ENCODE measurements at places on chromosomes 5 and 9.

GRCh38 chr5:156473269-156473908 is 146.4 kb downstream of the SGCD start:
- DNase-seq: no peak

- no peak for DNase-seq
Measured at GRCh38 chr9:3977614-3978112, 322.2 kb downstream of the GLIS3 start.

- no peak for DNase-seq
Measured at GRCh38 chr5:113760486-113760885, 247.0 kb downstream of the YTHDC2 start.

DNA sequence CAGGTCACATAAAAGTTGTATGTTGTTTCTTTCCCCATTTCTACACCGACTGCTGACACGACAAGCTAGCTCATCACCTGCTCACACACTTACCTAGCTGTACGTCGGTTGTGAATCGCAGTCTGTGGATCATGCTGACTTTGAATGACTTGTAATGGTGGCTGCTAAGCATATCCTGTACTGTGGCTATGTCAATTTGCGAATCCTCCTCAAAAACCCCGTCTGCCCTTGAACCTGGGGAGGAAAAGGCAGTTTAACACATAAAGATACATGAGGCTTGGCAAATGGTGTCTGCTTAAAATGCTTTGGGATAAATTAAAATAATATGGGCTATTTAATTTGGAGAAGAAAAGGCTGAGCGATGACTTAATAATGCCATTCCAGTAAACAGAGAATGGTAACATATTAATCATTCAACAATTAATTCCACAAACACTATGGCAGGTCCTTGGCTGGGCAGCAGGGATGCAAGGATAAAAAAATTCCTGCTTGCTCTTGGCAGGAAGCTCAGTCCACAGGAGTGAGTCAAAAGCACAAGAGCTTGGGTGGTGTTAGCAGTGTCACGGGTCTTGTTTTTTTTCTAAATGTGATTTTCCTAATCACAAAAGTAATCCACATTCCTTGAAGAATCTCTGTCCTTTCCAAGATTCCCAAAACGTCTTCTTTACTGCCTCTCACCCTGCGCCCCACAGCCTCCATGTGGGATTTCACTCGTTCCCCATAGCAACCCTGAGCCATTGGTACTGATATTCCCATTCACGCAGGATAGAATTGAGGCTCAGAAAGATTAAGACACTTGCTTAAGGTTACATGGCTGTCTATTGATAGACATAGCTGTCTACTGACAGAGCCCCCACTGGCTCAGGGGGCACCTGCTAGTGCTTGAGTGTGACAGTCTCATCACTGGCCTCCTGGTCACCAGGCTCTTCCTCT is 222.4 kb downstream of the MAPKAP1 start:
- no peak for DNase-seq

DNA sequence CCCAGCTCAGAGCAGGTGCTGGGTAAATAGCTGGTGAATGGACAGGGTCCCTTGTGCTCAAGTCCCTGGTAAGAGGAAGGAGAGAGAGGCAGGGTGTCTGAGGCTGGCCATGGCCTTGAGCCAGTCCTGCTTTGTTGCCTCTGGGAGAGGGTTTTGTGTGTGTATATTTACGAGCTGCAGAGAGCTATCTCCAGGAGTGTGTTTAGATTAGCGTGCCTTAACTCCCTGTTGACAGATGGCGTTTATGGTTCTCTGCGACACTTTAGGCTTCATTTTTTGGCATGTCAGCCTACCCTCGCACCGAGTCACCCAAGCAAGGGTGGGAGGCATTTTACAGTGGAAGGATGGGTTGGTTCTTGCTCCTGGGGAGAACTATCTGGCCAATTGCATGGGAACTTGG is 22.2 kb downstream of the HMCN2 start:
- no peak for DNase-seq

DNA sequence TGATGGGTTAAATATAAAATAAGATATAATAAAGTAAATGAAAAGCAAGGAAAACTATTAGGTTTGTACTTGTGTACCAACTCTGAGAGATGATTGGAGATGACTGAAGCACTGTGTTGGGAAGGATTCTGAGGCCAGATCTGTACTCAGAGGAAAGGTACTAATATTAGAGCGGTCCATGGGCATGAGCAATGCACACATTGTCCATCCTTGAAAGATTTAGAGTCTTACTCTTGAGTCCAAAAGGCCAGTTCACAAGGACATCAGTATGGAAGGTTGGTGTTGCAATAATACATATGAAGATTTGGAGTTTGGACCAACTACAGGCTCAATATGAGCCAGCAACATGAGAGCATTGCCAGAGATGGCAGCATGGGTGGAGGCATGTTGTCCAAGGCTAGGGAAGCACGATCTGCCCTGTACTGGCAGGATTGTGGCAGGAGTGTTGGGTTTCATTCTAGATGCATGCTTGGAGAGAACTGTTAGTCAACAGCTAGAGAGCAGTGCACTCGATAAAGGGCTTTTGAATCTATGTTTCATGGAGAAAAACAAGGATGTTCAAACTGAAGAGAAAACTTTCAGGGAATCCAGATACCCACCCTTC is 84.4 kb downstream of the TMEM215 start:
- DNase-seq: no peak

DNA sequence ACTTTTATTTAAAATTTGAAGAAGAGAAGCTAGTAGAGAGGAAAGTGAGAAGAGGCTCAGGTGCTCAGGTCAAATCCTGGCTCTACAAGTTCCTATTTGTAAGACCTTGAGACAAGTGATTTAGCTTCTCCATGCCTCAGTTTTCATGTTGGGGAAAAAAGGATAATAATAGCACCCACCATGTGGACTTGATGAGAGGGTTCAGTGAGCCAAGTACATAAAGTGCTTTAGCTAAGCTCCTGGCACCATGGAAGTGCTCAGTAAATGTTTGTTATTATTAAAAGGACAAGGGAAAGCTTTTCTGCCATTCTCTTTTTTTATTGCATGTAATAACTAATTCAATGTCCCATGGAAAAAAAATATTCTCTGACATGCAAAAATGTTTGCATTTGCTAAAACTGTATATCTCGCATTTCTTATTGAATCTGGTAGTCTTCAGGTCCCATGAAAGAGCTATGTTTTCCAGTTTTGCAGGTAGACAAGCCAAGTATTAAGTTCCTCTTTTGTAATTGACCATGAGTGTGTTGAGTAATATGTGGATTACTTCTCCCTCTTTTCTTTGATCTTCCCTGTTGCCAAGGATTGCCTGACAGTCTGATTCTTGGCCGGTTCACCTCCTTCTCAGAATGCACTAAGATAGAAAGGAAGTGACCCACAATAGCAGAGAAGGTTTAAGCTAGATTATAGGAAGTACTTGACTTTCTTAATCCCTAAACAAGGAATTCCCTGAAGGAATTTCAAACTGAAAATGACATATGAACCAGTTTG is 45.6 kb upstream of the TRIM32 start:
- no peak for DNase-seq

All from stimulated activated CD4-positive, alpha-beta T cell treated with anti-CD3 and anti-CD28 coated beads, TNF-alpha, amount 100 ng/mL, for 48 hours (primary cell).